ENCODE measurements at places on chromosomes 1 and 21. TPM values are rescaled to one million over a fixed set of nuclear protein-coding genes. Genes with fewer than 3 reads are reported as not detected.
A peak's percentile ranks its signal among the peaks of the same experiment; 100 is the strongest.

Gene REN
- not detected for total RNA-seq

- peak overlapping the region; percentile 91 for H3K4me3 ChIP-seq
- no peaks in the 10 kb centered on the region for H3K27me3 ChIP-seq
- H3K36me3 ChIP-seq = peaks cover 9% of the 10 kb centered on the region
- H3K4me1 ChIP-seq = peaks cover 34% of the 10 kb centered on the region
- H3K27ac ChIP-seq = peak overlapping the region; percentile 97
- DNase-seq = no peak
These were observed 1.0 kb upstream of the HP1BP3 start for GRCh38 chr1:20787840-20788795.

DNA sequence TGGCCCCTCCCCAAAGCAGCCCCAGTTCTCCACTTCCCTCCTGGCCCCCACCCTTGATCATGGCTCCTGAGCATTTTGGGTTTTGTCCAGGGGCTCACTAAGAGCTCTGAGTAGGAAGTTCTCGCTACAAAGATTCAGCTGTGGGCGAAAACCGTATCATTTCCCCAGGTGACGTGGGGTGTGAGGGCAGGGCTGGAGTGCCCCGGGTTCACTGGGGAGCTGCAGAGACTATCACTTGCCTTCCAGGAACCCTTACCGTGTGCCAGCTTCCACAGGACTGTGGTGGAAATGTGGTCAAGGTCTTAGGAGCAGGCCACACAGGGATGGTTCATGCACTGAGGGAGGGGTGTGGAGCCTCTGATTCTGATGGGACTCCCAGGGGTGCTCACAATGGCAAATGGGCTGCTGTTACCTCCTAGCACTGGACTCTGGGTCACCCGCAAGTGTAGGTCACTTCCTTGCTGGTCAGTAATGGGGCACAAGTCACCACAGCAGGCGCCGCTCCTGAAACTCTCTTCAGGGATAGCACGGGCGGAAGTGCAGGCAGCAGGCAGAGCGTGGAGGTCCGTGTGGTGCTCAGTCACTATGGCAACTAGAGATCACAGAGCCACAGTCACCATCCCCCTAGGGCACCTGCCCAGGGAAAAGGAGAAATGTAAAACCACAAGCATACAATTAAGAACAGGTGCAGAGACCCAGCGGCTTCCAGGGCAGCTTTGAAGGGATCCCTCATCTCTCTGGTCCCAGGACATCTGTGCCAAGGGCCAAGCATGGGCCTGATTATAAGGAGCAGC is 35.4 kb downstream of the RSPH1 start:
- no peak overlapping the region for H3K27ac ChIP-seq
- H3K4me3 ChIP-seq = peak overlapping the region; percentile 69
- H3K4me1 ChIP-seq = peaks cover 72% of the 10 kb centered on the region
- DNase-seq = peak; percentile 33
- H3K36me3 ChIP-seq = peaks cover 1% of the 10 kb centered on the region

- no peaks in the 10 kb centered on the region for H3K27me3 ChIP-seq
- H3K27ac ChIP-seq = no peak overlapping the region
These were observed 14.3 kb upstream of the DR1 start for GRCh38 chr1:93331412-93331811.

Gene SH2D2A
- total RNA-seq = 221 TPM

DNA sequence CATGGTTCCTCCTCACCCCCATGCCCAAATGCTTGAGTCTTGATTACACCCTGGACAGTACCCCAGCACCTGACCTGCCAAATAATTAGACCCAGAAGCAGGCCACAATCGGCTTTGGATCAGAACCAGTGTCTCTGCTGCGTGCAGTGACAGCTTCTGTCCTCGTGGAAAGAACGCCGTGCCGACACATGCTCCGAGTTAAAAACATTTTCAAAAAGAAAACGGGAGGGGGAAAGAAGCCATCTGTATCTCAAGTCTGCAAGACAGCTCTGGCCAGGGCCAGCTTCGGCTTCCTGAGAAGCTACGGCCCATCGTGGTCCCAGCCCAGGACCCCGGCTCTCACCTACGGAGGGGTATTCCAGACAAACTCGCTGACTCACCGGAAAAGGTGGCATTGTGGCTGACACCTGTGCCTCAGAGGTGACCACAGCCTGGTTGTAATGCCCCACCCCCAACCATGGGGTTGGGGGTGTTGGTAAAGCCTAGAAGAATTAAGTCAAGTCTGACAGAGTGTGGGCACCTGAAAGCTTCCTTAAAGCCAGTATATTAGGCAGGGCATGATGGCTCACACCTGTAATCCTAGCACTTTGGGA is 25.8 kb downstream of the SSBP3 start:
- peak; percentile 41 for DNase-seq
- peaks cover 58% of the 10 kb centered on the region for H3K4me1 ChIP-seq
- no peaks in the 10 kb centered on the region for H3K27me3 ChIP-seq
- peaks cover 5% of the 10 kb centered on the region for H3K36me3 ChIP-seq

Gene IGSF9
- 0.12 TPM for total RNA-seq

GRCh38 chr1:110318046-110318445 is 21.1 kb upstream of the RBM15 start:
- no peaks in the 10 kb centered on the region for H3K4me1 ChIP-seq
- no peak overlapping the region for H3K27ac ChIP-seq
- no peaks in the 10 kb centered on the region for H3K36me3 ChIP-seq
- no peak overlapping the region for H3K4me3 ChIP-seq
- no peaks in the 10 kb centered on the region for H3K27me3 ChIP-seq

DNA sequence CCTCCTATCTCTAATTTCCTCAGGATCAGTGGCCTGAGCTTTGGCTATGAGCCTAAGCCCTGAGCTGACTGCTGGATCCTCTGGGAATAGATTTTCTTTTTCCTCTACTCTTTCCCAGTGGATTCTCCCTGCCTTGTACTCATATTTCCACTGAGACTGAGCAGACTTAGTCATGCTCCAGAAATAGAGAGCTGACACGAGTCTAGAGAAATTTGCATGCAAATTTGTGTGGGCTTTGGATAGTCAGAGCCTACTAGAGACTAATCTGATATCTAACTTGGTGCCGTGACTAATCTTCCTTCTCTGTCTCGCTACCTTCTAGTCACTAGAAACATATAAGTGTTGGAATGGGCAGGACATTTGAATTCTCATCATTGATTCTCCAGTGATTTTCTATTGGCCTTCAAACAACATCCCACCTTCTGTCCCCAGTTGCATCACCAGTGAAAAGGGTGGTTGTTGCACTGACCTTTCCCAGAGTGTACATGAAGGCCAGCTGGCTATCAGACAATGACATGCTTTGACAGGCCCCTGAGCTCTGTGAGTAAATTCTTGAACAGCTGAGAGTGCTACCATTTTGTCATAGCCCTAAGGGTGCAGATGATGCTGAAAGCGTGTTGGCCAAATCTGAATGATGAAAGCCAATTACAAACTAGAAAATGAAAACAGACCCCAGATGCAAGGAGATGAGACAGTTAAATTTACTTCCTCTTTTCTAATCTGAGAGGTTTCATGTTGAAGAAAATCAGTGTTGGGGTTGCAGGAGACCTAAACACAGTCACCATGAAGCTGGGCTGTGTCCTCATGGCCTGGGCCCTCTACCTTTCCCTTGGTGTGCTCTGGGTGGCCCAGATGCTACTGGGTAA is at the start of gene FCRLA:
TSS of gene FCRLA (plus strand) at position 748 of the 866 bp plus-strand sequence. CDS start at position 784, 36 bp downstream.
- no peak within 1 kb of the TSS for H3K4me3 ChIP-seq
- peaks cover 21% of the 10 kb centered on the region for H3K27me3 ChIP-seq
- no peaks in the 10 kb centered on the region for H3K36me3 ChIP-seq
- H3K27ac ChIP-seq = no peak within 1 kb of the TSS
- H3K4me1 ChIP-seq = no peaks in the 10 kb centered on the region

DNA sequence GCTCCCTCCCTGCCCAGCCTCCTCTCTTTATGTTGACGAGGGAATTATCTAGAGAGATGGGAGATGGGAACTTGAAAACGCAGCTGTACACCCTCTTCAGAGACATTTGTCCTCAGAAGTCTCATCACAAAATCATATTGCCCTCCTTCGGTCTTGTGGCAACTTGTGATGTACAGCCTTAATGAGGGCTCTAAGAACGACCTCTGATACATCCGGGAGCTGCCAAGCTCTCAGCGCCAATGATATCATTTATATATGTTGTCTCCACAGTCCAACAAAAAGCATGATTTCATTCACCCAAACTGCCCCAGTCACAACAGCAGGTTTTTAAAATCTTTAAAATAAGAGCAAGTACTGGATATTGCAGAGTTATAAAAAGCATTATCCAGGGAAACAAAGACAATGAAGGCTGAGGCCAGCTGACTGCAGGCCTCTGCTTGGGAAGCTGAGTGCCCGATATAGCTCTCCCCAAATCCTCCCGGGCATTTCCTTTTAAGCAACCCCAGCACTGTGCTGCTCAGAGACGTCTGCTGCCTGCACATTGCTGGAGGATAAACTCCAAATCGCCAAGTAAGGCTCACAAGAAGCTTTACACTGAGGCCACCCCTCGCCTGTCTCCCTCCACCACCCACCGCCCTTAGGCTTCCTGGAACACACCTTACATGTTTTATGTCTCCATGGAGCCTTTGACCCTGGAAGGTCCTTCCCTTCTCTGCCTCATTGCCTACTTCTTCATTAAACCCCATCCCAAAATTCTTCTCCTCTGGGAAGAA is 236.1 kb downstream of the C1orf94 start:
- H3K4me1 ChIP-seq = no peaks in the 10 kb centered on the region
- H3K27me3 ChIP-seq = peaks cover 14% of the 10 kb centered on the region
- DNase-seq = no peak
- no peaks in the 10 kb centered on the region for H3K36me3 ChIP-seq
- no peak overlapping the region for H3K27ac ChIP-seq

DNA sequence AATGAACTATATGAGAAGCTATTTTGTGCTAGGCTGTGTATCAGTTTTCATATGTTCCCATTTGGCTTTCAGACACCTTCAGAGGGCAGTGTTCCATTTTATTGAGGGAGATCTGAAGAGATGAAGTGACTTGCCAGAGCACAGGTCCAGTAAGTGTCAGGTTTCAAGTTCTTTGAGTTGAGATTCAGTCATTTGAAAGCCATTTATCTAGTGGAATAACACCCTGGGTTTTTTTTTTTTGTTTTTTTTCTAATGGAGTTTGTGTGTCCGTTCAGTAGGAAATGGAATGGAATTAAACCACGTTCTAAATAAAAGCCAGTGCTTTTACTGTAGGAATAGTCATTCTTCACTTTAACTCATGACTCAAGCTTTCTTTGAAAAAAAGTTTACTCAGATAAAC is 652.9 kb upstream of the USP24 start:
- H3K36me3 ChIP-seq = no peaks in the 10 kb centered on the region
- no peak overlapping the region for H3K4me3 ChIP-seq
- no peak for DNase-seq
- H3K27ac ChIP-seq = no peak overlapping the region

Gene RNU1-4
- 1,278 TPM for total RNA-seq

DNA sequence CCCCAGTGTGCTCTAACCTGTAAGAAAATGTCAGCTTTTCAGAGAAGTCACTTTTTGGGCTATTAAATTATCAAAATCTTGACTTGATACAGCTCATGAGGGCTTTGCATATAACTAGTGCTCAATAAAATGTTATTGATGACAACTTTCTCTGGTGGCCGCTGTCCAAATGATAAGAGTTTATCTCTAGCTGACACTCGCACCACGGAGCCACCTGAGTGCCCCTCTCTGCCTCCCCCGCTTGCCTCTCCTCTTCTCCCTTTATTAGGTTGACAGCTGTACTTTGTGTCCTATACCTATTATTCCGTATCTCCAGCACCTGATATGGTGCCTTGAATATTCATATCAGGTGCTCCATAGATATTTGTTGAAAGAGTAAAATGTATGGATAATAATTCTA is 82.8 kb downstream of the PHTF1 start:
- H3K4me3 ChIP-seq = no peak overlapping the region
- no peaks in the 10 kb centered on the region for H3K36me3 ChIP-seq
- H3K27ac ChIP-seq = no peak overlapping the region
- peaks cover 11% of the 10 kb centered on the region for H3K4me1 ChIP-seq
- H3K27me3 ChIP-seq = no peaks in the 10 kb centered on the region

Gene TBX19
- 6.3 TPM for total RNA-seq

All from activated T-cell treated with anti-CD3 and anti-CD28 coated beads, Interleukin-2, amount 50 U/mL, for 72 hours (primary cell).